Activated CD4-positive, alpha-beta memory T cell treated with anti-CD3 and anti-CD28 coated beads for 36 hours (primary cell): ENCODE measurements at places on chromosomes 5 and 9. TPM values are rescaled to one million over a fixed set of nuclear protein-coding genes. Genes with fewer than 3 reads are reported as not detected.
A peak's percentile ranks its signal among the peaks of the same experiment; 100 is the strongest.

- H3K27ac ChIP-seq = no peak overlapping the region
- no peaks in the 10 kb centered on the region for H3K27me3 ChIP-seq
- no peaks in the 10 kb centered on the region for H3K36me3 ChIP-seq
- no peak for DNase-seq
- no peak overlapping the region for H3K4me3 ChIP-seq
Measured at GRCh38 chr9:82883436-82883835, 179.5 kb downstream of the RASEF start.

The VCAN gene
- total RNA-seq = 0.02 TPM

The GRM6 gene
- total RNA-seq = not detected

DNA sequence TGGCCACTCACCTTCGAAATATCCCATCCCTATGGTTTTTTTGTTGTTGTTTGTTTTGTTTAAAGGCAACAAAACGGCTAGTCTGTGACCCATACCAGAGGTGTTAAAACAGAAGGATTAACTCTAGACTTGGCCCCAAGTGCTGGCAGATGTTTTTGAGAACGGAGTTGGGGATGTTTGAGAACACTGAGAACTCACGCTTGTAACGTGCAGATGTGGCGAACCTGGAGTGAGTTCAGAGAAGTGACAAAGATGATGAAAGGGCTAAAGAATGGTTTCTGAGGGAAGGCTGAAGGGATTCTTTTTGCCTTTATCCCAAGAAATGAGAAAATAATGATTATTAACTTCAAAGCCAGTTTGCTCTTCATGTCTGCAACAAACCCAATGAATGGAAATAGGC lies 286.5 kb downstream of the ZNF608 start:
- no peaks in the 10 kb centered on the region for H3K27me3 ChIP-seq
- H3K4me3 ChIP-seq = no peak overlapping the region
- no peak overlapping the region for H3K27ac ChIP-seq
- H3K4me1 ChIP-seq = no peaks in the 10 kb centered on the region
- no peak for DNase-seq

The CD274 gene
- total RNA-seq = 28.3 TPM

GRCh38 chr9:14030375-14031059 lies 283.4 kb downstream of the NFIB start:
- H3K36me3 ChIP-seq = no peaks in the 10 kb centered on the region
- no peaks in the 10 kb centered on the region for H3K4me1 ChIP-seq
- DNase-seq = no peak
- no peak overlapping the region for H3K4me3 ChIP-seq

DNA sequence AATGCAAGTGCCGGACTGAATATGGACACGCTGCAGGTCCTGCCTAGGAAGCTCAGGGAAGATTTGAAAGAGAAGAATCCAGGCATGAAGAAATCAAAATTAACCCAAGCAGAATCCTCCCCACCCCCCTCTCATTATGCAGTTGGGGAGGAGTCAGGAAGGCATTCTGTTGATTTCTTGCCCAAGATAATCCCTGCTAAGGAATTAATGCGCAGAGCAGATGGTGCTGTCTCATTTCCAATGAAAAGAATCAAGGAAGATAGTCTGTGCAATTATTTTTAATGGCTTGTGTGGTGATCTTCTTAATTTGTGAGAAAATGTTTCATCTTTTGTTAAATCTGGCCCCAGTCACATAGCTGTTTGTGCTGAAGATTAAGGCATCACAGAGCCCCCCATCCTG lies 145.0 kb downstream of the ZNF462 start:
- no peaks in the 10 kb centered on the region for H3K36me3 ChIP-seq
- DNase-seq = no peak
- H3K4me3 ChIP-seq = no peak overlapping the region
- H3K4me1 ChIP-seq = no peaks in the 10 kb centered on the region
- H3K27me3 ChIP-seq = no peaks in the 10 kb centered on the region

- no peaks in the 10 kb centered on the region for H3K36me3 ChIP-seq
- peaks cover 29% of the 10 kb centered on the region for H3K27me3 ChIP-seq
- no peak overlapping the region for H3K27ac ChIP-seq
- DNase-seq = no peak
- H3K4me3 ChIP-seq = no peak overlapping the region
Measured at GRCh38 chr9:136714096-136714892, 1.9 kb downstream of the DIPK1B start.

GRCh38 chr5:72438141-72438540 lies 69.1 kb downstream of the ZNF366 start:
- no peak overlapping the region for H3K4me3 ChIP-seq
- no peaks in the 10 kb centered on the region for H3K4me1 ChIP-seq
- peaks cover 3% of the 10 kb centered on the region for H3K27me3 ChIP-seq
- no peak overlapping the region for H3K27ac ChIP-seq

The KIF4B gene
- total RNA-seq = 0.05 TPM

The P4HA2 gene
- 6.0 TPM for total RNA-seq

- no peak overlapping the region for H3K27ac ChIP-seq
- DNase-seq = no peak
- no peaks in the 10 kb centered on the region for H3K27me3 ChIP-seq
- H3K4me1 ChIP-seq = no peaks in the 10 kb centered on the region
- H3K4me3 ChIP-seq = no peak overlapping the region
Measured at GRCh38 chr5:60929024-60929423, 15.8 kb downstream of the ERCC8 start.

GRCh38 chr5:172141949-172142319 lies 46.1 kb downstream of the STK10 start:
- no peak overlapping the region for H3K4me3 ChIP-seq
- H3K27me3 ChIP-seq = no peaks in the 10 kb centered on the region
- peaks cover 75% of the 10 kb centered on the region for H3K4me1 ChIP-seq
- H3K36me3 ChIP-seq = peaks cover 12% of the 10 kb centered on the region

The ARAP3 gene
- 5.2 TPM for total RNA-seq

DNA sequence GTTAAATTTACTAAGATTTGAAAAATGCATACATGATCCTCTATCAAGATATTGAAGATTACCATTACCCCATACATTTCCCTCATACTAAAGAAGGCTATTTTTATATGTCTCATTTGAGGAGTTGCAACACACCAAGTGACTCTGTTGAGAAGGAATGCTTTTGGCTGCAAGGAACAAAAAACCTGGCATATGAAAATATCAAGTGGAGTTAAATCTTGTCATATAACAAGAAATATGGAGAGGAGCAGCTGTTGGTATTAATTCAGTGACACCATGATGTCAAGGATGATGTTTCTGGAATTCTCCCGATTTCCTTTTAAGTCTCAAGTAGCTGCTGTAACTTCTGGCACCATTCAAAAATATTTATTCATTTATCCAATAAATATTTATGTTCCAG lies 193.8 kb downstream of the CSNK1G3 start:
- DNase-seq = no peak
- no peak overlapping the region for H3K27ac ChIP-seq
- H3K4me3 ChIP-seq = no peak overlapping the region
- no peaks in the 10 kb centered on the region for H3K27me3 ChIP-seq
- H3K4me1 ChIP-seq = no peaks in the 10 kb centered on the region

- H3K4me1 ChIP-seq = peaks cover 44% of the 10 kb centered on the region
- H3K27me3 ChIP-seq = peaks cover 5% of the 10 kb centered on the region
- peaks cover 27% of the 10 kb centered on the region for H3K36me3 ChIP-seq
- DNase-seq = peak; percentile 8
Measured at GRCh38 chr5:121963392-121963791, 1.6 kb downstream of the SRFBP1 start.

The FGFR4 gene
- 0.76 TPM for total RNA-seq
